ENCODE measurements at places on chromosomes 4 and X. TPM values are rescaled to one million over a fixed set of nuclear protein-coding genes. Genes with fewer than 3 reads are reported as not detected.

NAA11 gene
- total RNA-seq = not detected

ARHGEF9 gene
- 11.0 TPM for total RNA-seq

ANOS1 gene
- 9.7 TPM for total RNA-seq

ZFP42 gene
- not detected for total RNA-seq

VEGFC gene
- total RNA-seq = 12.6 TPM

CTAG1A gene
- not detected for total RNA-seq

TMPRSS11B gene
- not detected for total RNA-seq

MEPE gene
- not detected for total RNA-seq

PAGE2B gene
- total RNA-seq = not detected

EIF2S3 gene
- total RNA-seq = 171 TPM

ZMAT1 gene
- not detected for total RNA-seq

UNC5C gene
- 4.3 TPM for total RNA-seq

TRIM75 gene
- not detected for total RNA-seq

PRMT9 gene
- 6.2 TPM for total RNA-seq

MED12 gene
- total RNA-seq = 13.0 TPM

CITED1 gene
- not detected for total RNA-seq

LAMTOR3 gene
- total RNA-seq = 39.5 TPM

EFHC2 gene
- 0.16 TPM for total RNA-seq

RHOXF1 gene
- not detected for total RNA-seq

PYURF gene
- 55.1 TPM for total RNA-seq

FOXP3 gene
- total RNA-seq = not detected

BEND2 gene
- total RNA-seq = not detected

XAGE1A gene
- not detected for total RNA-seq

IL1RAPL1 gene
- not detected for total RNA-seq

CACNA1F gene
- not detected for total RNA-seq

NEXMIF gene
- total RNA-seq = not detected

CLCN3 gene
- 29.8 TPM for total RNA-seq

IL15 gene
- 2.0 TPM for total RNA-seq

CXorf51B gene
- not detected for total RNA-seq

SPIN2A gene
- 0.18 TPM for total RNA-seq

CCKAR gene
- total RNA-seq = not detected

MAGEA4 gene
- not detected for total RNA-seq

ASB11 gene
- not detected for total RNA-seq

TMPRSS11E gene
- not detected for total RNA-seq

FAM47A gene
- not detected for total RNA-seq

NDST3 gene
- not detected for total RNA-seq

MSANTD1 gene
- total RNA-seq = 0.36 TPM

GIMD1 gene
- total RNA-seq = not detected

GNRHR gene
- not detected for total RNA-seq

TSPAN6 gene
- 26.9 TPM for total RNA-seq

CLDN34 gene
- total RNA-seq = not detected

PLS3 gene
- total RNA-seq = 157 TPM

PLAC1 gene
- total RNA-seq = not detected

TRMT2B gene
- total RNA-seq = 8.7 TPM

SATL1 gene
- not detected for total RNA-seq
